ENCODE measurements at places on chromosomes 4 and X.

DNA sequence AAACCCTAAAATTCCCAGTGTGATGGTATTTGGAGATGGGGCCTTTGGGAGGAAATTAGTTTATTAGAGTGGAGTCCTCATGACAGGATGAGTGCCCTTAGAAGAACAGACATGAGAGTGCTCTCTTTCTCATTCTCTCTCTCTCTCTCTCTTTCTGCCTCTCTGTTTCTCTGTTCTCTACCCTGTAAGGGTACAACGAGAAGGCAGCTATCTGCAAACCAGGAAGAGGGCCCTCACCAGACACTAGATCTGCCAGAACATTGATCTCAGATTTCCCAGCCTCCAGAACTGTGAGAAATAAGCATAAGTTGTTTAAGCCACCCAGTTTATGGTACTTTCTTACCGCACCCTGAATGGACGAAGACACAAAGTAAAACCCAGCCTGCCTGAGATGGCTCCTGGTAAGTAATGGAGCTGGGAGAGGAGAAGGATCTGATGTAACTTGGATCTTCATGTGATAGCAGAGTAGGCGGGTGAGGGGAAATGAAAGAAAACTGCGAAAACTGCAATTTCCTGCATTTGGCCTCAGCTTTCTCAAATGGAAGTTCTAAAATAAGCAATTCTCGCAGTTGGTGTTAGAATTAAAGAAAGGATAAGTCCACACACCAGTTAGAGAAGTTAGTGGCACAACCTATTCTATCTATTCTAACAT is 8.7 kb upstream of the CDS1 start:
- DNase-seq: no peak

DNA sequence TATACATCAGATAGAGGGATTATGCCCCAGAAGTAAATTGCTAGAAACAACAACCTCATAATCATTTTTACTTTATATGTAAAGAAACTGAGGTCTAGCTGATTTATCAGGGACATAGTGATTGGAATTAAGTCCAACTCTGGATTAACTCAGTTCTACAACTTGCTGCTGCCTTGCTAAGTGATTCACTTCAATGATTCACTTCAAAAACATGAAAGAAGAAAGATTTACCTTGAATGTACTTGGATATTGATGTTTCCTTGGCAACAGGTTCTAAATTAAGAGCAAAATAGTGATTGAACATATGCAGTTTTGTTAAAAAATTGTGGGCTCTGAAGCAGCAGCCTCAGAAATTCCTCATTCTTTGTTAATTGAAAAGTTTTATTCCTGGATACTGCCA is 99.8 kb upstream of the H2AZ1 start:
- no peak for DNase-seq

- no peak for DNase-seq
Measured at GRCh38 chr4:170386511-170386910, 296.8 kb upstream of the AADAT start.

DNA sequence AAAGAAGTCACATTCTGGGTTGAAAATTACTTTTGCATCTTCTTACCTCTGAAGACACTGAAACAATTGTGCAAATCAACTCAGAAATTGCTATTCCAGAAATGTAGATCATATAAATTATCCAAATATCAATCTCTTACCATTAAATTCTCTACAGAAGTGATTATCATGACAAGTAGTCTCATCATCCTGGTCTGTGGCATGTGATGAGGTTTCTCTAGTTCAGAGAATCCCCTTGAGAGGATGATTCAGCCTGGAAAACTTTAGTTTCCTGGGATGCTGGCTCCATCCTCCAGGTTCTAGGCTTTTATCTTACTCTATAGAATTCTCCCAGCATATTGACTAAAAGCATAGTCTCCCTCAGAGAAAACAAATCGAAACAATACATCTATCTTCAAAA is 76.2 kb upstream of the S100G start:
- DNase-seq: no peak

DNA sequence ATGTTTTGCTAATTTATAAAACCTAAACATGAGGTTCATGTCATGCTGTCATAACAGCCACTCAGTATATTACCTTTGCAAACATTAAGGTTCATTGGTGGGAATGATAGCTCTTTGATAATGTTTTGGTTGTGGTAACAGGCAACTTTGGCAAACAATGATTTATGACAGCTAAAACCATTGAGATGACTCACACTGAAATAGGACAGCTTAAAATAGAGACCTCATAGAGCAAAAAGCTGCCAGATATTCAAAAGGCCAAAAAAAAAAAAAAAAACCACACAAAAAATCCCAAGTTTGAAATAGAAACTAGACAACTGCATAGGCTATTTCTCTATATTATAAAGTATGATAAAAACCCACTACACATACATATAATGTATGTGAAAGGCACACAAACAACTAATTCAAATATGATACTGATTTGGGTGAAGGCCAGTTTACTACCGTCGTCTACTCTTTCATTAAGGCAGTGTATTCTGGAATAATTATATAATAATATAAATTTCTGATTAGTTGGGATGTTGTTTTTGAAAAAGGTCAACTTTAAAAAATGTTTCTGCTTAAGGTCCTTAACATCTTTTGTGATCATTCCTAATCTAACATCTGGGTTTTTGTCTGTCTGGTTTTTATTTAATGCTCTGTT is 646.0 kb upstream of the PITX2 start:
- DNase-seq: no peak

GRCh38 chrX:101918751-101919150 is 13.1 kb downstream of the ZMAT1 start:
- DNase-seq: no peak

DNA sequence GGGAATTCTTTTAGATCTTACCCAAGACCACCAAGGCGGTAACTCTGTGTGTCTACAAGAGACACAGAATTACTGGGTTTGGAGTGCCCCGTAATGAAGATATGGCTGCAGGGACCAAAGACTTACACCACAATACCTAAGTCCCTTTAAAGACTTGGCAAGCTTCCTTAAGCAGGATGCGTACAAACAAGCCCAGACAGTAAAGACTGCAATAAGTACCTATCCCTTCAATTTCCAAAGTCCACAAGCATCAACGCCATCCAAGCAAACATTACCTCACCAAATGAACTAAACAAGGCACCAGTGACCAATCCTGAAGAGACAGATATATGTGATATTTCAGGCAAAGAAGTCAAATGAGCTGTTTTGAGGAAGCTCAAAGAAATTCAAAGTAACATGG is 42.3 kb upstream of the RNF128 start:
- no peak for DNase-seq

All from CD4-positive, alpha-beta T cell treated with Interleukin-1 beta for 1 hour (primary cell).